ENCODE measurements at places on chromosomes 3 and 15. TPM values are rescaled to one million over a fixed set of nuclear protein-coding genes. Genes with fewer than 3 reads are reported as not detected.

- DNase-seq: peak; percentile 79
Observed at GRCh38 chr15:76199106-76200082, 111.9 kb downstream of the ETFA start.

Gene HESX1
- 0.36 TPM for total RNA-seq

- no peak for DNase-seq
Observed at GRCh38 chr3:131705558-131706051, 202.8 kb upstream of the MRPL3 start.

DNA sequence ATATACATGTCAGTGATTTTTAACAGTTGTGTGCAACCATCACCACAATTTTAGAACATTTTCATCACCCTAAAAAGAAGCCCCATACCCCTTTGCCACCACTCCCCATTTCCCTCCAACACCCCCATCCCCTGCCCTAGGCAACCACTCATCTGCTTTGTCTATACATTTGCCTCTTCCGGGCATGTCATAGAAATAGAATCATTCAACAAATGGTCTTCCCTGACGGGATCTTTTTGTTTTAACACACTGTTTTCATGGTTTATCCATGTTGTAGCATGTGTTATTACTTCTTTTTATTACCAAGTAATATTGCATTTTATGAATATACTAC, 4.0 kb downstream of the VILL start:
- no peak for DNase-seq

Gene GHSR
- total RNA-seq: not detected

DNA sequence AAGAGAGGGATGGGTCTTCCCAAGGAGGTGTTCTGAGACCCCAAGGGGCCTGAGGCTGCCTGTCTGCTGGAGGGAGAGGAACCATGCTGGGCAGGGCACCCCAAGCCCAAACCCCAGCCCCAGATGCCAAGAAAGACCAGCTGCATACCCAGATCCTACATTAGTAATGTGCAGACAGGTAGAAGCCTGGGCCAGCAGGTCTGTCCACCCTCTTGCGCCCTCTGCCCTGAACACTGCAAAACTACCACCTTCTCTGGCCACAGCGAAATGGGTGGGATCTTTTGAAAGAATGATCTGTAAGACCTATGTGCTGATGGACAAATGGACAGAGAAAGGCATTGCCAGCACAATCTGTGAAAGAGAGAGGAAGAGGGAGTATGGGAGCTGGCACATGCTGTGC, 283.2 kb downstream of the EPHB1 start:
- no peak for DNase-seq

Gene FOXL2NB
- not detected for total RNA-seq

Gene FAM240A
- not detected for total RNA-seq

DNA sequence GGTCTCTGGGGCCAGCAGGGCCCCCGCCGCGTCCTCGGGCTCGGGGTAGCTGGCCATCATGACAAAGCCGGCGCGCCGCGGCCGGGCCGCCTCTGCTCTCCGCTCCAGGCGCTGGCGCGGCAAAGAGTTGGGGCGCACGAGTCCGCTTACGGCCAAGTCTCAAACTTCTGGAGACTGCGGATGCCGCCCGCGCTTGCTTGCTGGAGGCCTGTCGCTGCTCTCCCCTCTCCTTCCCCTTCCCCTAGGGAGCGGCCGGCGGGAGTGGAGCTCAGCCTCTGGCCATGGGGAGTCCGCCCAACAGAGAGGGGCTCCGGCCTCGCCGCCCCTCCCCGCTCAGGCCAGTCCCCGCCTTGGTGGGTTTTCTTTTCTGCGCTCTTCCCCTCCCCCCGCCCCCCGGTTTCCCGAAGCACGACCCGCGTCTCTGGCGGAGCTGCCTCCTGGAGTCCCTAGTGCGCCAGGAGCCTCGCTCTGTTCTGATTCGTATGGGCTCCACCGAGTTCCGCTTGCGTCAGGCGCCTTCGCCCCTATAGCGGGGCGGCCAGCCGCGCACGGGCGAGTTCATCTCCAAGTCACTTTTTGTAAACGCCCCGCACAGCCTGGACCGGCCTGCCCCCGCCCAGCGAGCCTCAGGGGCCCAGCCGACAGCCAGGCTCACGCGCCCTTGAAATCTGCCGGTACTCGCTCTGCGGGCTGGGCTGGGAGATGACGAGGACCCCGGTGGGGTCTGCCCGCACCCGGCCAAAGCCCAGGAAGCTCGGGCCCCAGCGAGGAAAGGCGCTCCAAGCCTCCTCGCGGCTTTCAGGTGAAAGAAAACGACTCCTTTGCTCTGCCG, at the start of the genes FOXL2 and FOXL2NB:
Gene FOXL2, minus strand, starts transcription at position 475 of the 832 bp plus-strand sequence. Its CDS starts 415 bp downstream, at position 60.
Gene FOXL2NB, plus strand, starts transcription at position 555 of the 832 bp plus-strand sequence. Its CDS starts 148 bp downstream, at position 703.
- DNase-seq: peak; percentile 48

GRCh38 chr3:54671511-54671910, 256.3 kb downstream of the LRTM1 start:
- no peak for DNase-seq

Gene CIP2A
- 31.7 TPM for total RNA-seq

- peak; percentile 48 for DNase-seq
Observed at GRCh38 chr15:56984681-56985481, 66.4 kb downstream of the TCF12 start.

DNA sequence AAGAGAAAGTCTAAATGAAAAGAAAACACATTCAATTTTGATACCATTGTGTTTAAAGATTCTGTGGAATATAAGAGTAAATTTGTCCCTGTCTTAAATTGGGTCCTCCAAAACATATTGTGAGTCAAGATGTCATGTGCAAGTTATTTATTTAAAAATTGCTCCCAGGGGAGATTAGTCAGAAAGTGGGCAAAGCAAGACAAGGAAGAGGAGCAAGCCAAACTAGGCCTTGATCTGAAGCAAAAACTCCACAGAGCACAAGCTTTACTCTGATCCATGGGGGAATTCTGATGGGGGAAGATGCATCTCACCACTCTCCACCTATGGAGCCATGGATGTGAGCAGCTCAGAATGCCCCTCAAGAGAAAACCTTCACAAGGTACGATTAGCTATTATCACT, 342.8 kb upstream of the IL12A start:
- DNase-seq: peak; percentile 51

Gene FBN1
- total RNA-seq: 283 TPM

GRCh38 chr15:75597667-75598341, 18.7 kb upstream of the PTPN9 start:
- no peak for DNase-seq

GRCh38 chr15:101486696-101487459, 2.6 kb downstream of the PCSK6 start:
- DNase-seq: no peak

Gene CELF6
- total RNA-seq: not detected

Gene PIGZ
- total RNA-seq: under 0.01 TPM

All from IMR-90 (cell line).